RWPE2 (cell line): ENCODE measurements at places on chromosomes 1 and 21.

DNA sequence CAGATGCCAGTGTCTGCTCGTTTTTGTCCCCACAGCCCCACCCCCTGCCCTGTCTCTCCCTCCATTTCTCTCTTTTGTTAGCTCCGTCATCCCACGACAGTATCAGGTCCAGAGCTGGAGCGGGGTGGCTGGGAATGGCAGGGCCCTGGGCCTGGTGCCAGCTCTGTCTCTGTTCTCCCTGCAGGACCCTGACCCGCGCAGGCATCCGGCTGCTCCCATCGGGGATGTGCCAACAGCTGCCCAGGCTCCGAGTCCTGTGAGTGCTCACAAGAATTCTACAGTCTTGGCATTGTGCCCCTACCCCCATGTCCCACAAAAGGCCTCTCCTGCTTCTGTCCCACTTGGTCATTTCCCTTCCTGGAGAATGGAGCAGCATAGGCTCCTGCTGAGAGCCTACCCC is 37.4 kb downstream of the UBE2T start:
- DNase-seq: no peak

GRCh38 chr1:235851939-235852338 is 14.8 kb downstream of the LYST start:
- DNase-seq: no peak

DNA sequence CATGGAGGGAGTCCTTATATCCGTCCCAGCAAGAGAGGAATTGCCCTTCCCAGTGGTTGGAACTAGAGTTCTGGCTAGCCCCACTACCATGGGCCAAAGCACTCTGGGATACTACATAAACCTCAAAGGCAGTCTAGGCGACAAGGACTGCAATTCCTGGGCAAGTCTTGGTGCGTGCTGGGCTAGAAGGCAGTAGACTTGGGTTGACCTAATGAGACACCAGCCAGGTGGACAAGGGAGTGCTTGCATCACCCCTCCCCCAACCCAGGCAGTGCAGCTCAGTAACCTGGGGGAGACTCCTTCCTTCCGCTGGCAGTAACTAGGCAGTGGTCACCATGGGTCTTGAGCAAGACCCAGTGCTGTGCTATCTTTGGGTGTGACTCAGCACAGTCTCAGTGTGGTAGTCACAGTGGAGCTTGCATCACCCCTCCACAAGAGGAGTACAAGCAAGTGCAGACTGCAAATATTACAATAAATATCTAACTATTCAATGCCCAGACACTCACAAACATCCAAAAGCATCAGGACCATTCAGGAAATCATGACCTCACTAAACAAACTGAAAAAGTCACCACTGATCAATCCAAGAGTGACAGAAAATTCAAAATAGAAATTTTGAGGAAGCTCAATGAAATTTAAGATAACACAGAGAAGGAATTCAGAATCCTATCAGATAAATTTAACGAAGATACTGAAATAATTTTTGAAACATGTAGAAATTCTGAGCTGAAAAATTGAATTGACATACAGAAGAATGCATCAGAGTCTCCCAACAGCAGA is 84.7 kb upstream of the LYPLAL1 start:
- DNase-seq: peak; percentile 74

DNA sequence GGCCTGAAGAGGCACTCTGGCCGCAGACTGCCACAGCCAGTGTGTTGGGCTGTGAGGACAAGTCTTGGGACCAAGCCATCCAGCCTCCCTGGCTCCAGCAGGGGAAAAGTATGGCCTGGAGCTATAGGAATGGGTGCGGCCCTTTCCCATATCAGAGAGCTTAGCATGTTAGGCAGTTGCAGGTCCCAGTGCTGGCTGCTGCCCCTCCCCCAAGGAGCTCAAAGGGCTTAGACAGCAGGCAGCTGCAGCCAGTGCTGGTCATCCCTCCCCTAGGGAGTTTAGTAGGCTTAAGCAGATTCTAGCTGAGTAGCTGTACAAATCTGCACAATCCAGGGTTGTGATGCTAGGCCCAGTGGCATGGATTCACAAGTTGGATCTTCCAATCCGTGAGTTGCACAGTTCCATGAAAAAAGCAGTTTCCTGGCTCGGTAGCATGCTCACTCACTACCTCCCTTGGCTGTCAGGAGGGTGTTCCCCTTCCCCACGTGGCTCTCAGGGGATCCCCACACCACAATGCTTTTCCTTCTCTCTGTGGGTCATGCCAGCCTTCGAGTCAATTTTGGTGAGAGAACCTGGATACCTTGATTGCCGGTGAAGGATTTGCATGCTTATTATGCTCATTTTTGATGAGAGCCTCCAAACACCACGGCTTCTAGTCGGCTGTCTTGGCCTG is 1490.8 kb downstream of the BRINP3 start:
- no peak for DNase-seq

DNA sequence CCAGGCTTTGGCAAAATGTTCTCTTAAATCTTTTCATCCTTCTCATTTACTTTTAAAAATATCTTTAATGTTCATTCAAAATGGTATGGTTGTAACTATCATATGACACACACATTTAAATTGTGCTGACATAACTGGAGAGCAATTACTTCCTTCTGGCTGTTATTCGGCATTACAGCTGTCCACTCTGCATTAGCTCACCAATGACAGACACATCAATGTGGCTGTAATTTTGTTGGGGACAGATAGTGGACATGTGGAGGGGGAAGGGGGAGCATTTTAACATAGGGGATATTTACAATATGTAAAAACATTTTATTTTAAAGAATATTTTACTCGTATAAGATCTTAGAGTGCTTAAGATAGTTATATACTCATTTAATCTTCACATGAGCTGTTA is 319.8 kb downstream of the HMCN1 start:
- DNase-seq: no peak

- peak; percentile 42 for DNase-seq
Measured at GRCh38 chr1:21896652-21897532, 40.2 kb downstream of the HSPG2 start.

- no peak for DNase-seq
Measured at GRCh38 chr1:225447650-225448089, 19.8 kb upstream of the LBR start.

- no peak for DNase-seq
Measured at GRCh38 chr1:78348496-78349284, 142.1 kb upstream of the PTGFR start.

- DNase-seq: no peak
Measured at GRCh38 chr1:229035748-229036082, 235.2 kb upstream of the RAB4A start.

GRCh38 chr1:235767795-235768194 is 98.9 kb downstream of the LYST start:
- DNase-seq: no peak

DNA sequence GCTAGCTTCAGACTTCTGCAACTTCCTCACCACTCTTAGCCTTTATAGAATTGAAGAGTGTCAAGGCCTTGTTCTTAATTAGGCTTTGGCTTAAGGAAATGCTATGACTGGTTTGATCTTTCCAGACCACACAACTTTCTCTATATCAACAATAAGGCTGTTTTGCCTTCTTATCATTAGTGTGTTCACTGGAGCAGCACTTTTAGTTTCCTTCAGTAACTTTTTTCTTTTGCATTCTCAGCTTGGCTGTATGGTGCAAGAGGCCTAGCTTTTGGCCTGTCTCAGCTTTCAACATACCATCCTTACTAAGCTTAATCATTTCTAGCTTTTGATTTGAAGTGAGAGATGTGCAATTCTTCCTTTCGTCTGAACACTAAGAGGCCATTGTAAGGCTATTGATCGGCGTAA is 8.6 kb downstream of the PRKACB start:
- DNase-seq: no peak

DNA sequence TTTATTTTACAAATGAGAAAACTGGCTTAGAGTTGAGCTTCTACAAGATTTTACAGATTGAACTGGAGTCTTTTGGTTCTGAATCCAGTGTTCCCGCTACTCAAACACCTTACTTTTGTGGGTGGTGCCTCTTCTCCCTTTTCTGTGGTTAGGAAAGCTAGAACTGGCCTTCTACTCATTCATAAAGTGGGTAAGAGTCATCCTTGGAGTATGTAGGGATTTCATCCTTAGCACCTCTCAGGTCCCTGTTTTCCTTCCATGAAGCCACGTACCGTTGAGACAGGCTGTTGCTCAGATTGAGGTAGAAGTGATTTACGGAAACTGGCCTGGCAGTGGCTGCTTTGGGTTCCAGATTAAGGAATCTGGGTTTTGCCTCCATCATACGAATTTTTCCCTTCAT is 35.8 kb downstream of the WNT4 start:
- no peak for DNase-seq

- no peak for DNase-seq
Measured at GRCh38 chr21:32391755-32392154, 1.1 kb downstream of the URB1 start.

DNA sequence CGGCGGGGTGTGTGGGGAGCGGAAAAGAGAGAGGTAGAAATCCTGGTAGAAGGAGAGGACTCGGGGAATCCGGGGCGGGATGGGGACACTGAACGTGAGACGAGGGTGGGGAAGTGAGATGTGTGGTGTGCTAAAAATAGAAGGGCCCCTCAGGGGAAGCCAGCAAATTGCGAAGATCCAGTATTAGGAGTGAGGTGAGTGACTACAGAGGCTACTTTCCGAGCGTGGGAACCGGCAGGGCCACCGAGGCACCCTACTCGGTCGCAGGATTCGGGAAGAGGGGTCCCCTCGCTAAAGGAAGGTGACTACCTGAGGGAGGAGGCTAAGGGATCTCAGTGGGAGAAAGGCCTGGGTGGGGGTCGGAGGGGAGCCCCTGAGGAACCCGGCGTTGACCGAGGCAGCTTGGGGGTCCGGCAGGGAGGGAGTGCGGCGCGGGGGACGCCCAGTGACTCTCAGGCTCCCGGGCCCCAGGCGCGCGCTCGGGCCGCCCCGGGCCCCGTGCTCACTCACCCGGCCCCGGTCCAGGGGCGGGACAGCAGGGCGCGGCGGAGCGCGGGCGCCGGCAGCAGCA is 318 bp downstream of the ALDH4A1 start:
- DNase-seq: no peak

DNA sequence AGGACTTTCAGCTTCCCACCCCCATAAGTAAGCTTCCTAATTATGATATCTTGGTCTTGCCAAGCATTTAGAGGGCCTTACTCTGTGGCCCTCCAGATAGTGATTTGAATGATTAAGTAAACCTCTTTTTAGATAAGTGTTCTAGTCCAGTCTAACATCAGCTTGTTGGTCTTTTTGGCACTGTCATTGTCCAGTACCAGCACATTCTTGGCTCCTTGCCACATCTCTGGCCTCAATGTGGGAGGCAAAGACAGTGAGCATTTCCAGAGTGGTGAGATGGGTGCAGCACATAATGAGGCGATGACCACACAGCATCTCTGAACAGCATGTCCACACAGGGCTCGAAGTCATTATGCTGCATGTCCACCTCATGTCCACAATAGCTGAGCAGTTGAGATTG is 6.1 kb downstream of the CAPZA1 start:
- DNase-seq: no peak

- peak; percentile 20 for DNase-seq
Measured at GRCh38 chr1:17013491-17014320, 2.0 kb upstream of the ATP13A2 start.

GRCh38 chr1:36913016-36913415 is 121.3 kb downstream of the GRIK3 start:
- no peak for DNase-seq

DNA sequence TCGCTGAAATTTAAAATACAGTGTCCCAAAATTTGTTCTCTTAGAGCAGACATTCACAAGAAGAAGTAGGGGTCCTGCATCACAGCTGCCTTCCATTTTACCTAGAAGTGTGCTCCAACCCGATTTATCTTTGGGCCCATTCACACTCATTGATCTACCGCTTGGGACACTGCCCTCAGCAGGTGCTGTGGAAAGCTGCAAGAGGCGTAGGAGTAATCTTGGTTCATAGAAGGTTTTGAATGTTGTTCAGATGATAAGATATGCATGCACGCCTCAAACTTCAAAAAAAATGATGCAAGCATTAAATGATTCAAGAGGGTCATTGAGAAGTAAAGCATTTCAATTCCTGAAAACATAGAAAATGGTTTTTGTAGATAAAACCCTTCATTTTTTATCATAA is 18.6 kb upstream of the C1orf105 start:
- DNase-seq: no peak

- DNase-seq: no peak
Measured at GRCh38 chr1:241551759-241552638, 19.8 kb downstream of the KMO start.

GRCh38 chr1:206551986-206552326 is 44.6 kb downstream of the RASSF5 start:
- DNase-seq: no peak

DNA sequence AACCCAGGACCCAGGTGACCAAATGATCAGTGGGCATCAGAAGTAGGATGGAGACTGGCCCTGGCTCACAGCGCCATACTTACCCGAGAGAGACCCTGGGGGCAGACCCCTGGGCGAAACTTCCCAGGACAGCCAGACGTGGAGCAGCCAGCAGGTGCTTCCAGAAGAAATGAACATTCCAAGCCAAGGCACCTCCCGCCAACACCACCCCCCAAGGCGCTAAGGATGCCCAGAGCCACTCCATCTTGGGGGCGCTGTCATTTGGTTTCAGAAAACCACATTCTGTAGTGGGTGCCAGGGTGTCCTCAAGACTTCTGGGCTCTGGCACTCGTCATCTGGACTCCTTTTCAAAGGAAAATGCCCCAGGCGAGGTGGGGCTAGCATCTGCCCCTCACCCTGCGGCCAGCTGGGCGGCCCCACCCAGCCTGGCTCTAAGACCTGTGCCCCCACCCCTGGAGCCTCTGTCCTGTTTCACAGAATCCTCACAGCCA is 98.8 kb downstream of the RIPK4 start:
- DNase-seq: no peak

DNA sequence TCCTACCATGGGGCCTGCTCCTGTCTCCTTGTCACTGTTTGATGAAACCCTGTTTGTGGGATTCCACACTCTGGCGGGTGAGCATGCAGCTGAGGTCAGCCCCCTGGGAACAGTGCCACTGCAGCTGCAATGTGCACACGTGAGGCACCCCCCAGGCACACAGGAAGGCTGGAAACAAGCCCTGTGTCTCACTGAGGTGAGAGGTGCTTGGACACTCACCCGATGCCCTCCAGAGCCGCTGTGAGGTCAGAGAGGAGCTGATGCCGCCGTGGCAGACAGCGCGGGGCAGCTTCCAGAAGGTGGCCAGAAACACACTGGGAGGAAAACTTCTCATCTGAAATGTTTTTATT is 49.7 kb downstream of the SLX9 start:
- DNase-seq: peak; percentile 42

DNA sequence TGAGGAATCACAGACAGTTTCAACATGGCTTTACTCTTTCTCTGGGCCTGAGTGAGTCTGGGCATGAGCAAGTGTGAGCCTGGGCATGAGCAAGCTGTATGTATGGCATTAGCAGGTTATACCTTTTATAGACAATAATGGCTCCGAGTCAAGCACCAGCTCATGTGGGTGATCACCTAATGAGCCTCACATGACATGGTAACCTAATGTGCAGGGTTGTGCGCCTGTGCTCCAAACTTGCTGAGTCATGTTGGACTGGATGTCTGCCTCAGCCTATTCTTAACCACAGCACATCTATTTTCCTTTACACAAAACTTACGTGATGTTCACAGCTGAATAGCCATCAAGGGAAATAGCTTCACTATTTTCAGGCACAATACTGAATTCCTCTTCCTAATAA is 236.2 kb upstream of the NRIP1 start:
- no peak for DNase-seq

GRCh38 chr1:151402764-151403163 is 3.4 kb downstream of the PSMB4 start:
- DNase-seq: no peak
